ENCODE measurements at places on chromosomes 7 and 10.

DNA sequence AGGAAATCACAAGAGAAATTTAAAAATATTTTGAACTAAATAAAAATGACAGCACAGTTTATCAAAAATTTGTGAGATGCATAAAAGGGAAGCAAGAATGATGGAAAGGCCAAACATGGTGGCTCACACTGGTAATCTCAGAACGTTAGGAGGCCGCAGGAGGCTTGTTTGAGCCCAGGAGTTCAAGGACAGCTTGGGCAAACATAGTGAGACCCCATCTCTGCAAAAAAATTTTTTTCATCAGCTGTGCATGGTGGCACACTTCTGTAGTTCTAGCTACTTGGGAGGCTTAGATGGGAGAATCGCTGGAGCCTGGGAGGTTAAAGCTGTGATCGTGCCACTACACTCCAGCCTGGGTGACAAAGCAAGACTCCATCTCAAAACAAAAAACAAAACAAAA, 54.5 kb upstream of the PTPRN2 start:
- no peak for DNase-seq

DNA sequence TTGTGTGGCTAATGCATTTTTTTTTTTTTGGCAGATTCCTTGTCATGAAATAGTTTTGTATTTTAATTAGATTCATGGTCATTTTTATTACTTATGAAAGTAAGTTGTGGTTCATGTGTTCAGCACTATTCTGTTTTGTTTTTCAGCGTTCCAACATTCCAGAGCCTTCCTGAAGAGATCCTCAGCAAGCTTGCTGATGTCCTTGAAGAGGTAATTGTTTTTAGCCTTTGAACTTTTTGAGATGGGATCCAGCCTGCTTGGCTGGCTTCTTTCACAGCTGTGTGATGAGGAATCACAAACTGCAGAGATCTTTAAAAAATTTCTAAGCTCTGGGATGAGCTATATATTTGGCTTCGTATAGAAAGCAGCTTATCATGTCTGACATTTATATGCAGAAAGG, 208.0 kb upstream of the CSTF2T start:
- DNase-seq: no peak

DNA sequence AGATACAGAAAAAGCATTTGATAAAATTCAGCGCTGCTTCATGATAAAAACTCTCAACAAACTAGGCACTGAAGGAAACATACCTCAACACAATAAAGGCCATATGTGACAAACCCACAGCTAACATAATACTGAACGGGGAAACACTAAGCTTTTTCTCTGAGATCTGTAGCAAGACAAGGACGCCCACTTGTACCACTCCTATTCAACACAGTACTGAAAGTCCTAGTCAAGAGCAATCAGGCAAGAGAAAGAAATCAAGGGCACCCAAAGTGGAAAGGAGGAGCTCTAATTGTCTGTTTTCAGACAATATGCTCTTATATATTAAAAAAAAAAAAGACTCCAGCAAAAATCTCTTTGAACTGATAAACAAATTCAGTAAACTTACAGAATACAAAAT, 13.3 kb downstream of the DIP2C start:
- DNase-seq: no peak

GRCh38 chr10:55065185-55065584, 264.2 kb upstream of the PCDH15 start:
- no peak for DNase-seq

DNA sequence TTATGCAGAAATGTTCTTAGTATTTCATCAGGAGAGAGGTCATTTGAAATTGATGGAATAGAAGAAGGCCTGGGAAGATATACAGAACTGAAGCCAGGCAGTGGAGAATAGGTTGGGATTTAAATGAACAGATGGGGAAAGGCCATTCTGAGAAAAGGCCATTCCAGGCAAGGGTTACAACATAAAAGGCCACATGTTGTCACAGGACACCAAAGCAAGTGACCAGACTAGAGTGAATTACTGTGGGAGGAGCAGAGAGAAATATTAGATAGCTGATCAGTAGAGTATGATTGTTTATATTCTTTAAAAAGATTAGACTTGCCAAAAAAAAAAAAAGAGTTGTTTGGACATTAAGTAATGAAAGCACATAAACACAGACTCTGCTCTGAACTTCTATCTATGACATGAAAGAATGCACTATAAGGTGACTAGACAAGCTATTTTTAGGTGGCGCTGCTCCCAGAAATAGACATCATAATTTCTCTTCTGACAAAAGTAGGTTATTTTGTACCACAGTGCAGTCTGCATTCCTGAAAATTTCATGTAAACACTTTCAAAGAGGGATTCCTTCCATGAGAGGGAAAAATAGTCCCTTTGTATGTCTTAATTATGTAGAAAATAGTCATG, 55.2 kb upstream of the DKK1 start:
- no peak for DNase-seq

DNA sequence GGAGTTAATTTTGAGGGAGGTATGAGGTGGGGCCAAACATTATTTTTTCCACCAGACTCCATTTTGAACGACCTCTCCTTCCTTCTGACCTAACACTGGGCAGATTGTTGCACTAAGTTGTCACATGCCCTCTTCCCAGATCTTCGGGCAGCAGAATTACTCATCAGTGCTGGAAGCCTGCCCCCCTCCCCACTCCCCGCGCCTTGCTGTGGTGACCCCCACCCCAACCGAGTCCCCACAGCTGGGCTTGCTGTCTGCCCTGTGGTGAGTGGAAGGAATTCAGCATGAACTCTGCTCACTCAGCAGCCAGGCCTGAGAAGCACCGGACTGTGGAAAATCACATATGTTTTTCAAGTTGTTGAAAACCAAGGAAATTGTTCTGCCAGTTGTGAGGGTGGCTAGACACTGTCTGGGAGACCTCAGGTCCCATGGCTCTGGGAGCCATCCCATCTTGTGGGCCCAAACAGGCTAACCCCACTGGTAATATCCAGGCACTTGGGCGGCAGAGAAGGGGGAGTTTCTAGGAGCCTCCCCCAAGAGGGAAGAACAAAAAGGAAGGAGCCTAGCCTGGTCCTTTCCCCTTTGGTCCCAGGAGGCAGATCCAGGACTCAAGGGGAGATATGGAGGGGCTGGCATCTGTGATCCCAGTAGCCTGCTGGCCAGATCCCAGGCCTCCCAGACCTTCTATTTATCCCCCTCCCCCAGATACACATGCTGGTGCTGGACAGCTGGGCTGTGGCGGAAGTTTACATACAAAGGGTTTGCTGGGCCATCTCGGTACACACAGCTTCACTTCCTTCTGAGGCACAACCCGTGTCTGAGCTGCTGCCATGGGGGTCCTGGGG, 3.5 kb upstream of the AEBP1 start:
- peak; percentile 80 for DNase-seq

DNA sequence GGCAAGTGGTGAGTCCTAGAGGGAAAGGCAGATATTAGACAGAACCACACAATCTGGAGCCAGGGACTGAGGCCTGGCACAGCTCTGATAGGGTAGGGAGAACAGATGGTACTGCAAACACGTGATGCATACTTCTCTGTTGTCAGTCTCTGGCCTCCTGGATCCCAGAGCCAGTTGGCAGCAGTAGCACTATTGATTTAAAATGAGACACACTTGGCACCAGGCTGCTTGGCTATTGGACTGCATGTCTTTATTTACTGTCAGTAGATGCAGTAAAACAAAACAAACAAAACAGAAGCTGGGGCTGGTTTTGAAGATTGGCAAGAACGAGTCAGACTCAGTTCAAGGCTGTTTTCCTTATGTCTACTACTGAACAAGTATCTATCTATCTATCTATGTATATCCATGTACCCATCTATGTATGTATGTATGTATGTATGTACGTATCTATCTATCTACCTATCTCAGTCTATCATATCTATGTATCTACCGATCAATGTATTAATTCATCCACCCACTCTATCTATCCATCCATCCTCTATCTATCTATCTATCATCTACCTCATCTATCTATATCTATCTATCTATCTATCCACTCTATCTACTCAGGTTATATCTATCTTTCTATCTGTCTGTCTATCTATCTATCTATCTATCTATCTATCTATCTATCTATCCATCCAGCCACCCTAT, 23.4 kb upstream of the MGAM2 start:
- DNase-seq: no peak
